Chondrocyte (in vitro differentiated cells): ENCODE measurements at places on chromosomes 3 and 15.
A peak's percentile ranks its signal among the peaks of the same experiment; 100 is the strongest.

- DNase-seq = no peak
These were observed 45.7 kb downstream of the MORC1 start for GRCh38 chr3:109072194-109072593.

GRCh38 chr15:68466876-68467275, 34.9 kb upstream of the ITGA11 start:
- DNase-seq = no peak

DNA sequence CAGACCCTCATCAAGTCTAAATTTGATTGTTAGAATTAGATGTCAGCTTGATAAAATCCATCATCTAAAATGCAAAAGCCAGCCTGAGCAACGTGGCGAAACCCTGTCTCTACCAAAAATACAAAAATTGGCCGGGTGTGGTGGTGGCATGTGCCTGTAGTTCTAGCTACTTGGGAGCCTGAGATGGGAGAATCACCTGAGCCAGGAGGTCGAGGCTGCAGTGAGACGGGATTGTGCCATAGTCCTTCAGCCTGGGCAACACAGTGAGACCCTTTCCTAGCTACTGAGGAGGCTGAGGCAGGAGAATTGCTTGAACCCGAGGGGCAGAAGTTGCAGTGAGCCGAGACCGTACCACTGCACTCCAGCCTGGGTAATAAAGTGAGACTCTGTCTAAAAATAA, 69.5 kb downstream of the MYO1E start:
- no peak for DNase-seq

GRCh38 chr3:175885231-175885766, 1026.2 kb downstream of the NAALADL2 start:
- DNase-seq = no peak

GRCh38 chr3:98786364-98787006, 23.3 kb downstream of the ST3GAL6 start:
- no peak for DNase-seq

DNA sequence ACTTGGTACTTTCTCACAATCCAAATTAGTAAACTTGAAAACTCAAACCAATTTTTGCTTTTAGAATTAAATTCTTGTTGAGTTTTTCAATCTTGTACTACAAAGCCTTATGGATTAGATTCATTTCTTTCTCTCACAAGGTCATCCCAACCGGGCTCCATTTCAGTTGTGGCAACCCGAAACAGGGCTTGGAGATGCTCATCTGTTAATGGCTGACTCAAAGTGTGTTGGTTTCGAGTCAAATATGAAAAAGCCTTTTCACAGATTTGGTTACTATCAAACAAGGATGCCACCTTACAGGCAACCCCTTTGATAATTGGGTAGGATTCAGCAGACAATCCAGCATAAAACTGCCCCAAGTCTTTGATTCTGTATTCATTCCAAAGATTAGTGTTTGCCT, 1.8 kb downstream of the EPM2AIP1 start:
- no peak for DNase-seq

DNA sequence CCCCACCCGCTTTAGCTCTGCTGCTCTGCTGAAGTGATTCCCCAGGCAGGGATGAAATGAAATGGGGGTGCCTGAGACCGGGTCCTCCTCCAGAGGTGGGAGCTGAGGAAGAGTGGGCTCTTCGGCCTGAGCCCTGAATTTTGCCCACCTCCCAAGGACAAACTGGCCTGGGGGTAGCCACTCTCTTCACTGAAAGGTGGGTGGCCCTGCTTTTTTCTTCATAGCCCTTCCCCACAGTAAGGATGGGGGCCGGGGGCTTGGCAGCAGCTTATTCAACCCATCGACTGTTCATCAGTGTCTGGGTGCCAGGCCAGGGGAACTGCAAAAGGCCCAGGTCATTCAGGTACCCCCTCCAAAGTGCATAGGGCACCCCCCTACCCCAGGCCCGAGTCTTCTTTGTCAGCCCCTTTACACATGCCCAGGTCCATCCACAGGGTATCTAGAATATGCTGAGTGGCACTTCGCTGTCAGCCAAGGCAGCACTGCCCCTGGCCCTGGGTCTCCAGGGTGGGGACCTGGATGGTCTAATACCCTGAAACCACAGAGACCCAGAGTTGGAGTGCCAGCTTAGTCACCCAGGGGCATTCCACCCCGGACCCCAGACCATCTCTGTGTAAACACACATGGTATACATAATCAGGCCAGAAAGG, 7.9 kb downstream of the SCN5A start:
- peak; percentile 43 for DNase-seq

GRCh38 chr15:49990835-49991545, 128.0 kb downstream of the ATP8B4 start:
- no peak for DNase-seq

DNA sequence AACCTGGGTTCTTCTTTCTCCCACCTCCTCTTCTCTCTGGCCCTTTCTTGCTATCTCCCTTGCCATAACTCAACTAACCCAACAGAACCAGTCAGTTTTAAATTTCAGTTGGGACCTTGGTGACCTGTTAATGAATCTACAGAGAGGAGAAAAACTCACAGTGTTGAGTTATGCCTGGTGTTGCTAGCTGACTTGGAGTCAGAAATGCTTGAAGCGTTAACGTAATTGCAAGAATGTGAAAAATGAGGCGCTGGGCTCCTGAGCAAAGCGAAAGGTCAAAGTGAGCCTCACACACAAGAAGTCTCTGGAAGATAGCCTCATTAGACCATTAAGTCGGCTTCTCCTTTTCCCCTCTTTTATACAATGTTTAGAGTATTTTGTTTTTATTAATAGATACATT, 18.4 kb downstream of the MEIS2 start:
- DNase-seq = no peak

- no peak for DNase-seq
These were observed 25.8 kb downstream of the SCG3 start for GRCh38 chr15:51706926-51707608.

GRCh38 chr3:31423482-31423881, 109.2 kb upstream of the STT3B start:
- no peak for DNase-seq

GRCh38 chr3:139652561-139652960, 25.2 kb downstream of the NMNAT3 start:
- no peak for DNase-seq

DNA sequence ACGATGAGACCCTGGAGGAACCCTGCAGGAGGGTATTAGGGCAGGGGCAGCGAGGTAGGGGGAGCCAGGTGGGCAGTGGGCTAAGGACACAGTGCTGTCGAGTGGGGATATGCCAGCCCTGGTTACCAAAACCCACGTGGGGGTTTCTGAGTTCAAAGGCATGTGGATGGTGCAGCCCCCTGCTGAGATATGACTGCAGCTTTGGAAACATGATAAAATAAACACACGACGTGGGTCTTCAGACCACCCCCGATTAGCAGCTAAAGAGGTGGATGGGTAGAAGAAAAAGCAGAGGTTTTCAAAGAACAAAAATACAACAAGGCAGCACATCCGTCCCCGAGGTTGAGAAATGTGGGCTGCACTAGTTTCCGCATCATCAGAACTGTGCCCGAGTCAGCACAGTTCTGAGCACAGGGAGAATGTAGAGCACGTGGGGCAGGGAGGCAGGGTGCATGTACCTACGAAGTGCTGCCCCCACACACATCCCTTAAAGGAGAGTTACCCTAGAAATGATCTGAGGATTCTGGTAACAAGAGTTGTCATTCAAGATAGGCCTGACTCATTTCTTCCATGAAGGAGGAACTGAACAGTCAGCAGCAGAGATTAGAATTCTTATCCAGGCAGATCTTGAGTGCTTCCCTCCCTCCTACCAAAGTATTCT, 121.3 kb downstream of the RPLP1 start:
- DNase-seq = no peak

DNA sequence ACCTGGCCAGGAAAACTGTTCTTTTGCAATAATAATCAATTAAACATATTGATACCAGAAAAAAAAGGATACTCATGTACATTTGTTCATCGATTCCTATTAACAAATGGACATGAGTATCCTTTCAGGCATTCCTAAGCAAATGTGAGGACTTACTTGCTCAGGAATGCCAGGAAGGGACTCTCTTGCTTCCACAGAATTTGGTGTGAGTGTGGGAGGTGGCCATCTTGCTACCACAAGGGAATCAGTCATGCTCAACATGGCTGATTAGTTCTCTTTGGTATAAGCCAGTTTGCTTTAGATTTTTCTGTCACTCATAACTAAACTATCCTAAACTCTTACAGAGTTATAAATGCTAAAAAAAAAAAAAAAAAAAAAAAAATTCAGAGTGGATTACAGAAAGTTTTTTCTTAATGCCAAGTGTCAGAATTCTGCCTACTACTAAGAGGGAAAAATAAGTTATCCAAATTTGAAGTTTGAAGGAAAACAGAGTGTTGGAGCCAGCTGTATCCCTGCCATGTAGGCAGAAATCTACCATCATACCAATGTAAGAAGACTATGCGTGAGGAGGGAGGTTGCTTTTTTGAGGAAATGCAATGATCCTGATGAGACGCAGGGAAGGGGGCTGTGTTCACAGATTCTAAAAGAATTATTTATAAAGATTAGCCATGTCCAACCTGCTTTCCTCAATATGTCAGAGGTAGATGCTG, 98.7 kb downstream of the PLD1 start:
- no peak for DNase-seq

DNA sequence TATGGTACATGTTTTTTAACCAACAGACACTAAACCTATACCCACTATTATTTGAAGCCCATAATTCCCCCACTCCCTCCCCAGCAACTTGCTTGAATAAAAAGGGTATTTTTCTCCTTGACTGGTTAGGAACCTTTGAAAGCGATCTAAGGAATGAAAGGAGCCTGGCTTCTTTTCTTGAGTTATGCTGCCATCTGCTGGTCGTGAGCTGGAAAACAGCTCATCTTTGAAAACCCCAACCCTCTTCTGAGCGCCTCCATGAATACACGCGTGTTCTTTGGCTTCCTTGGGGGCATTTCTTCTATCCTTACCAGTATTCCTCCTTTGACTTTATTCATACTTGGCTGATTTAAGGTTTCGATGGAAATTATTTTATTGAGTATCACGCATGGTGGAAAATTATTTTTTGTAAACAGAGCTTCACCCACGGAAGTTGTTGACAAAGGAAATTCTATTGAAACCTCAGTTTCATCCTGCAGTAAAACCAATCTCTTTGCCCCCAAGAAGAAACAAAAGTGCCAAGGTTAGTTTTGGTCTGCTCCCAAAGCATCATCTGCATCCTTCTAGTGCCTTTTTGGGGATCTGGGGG, 171.6 kb downstream of the SV2B start:
- no peak for DNase-seq

GRCh38 chr3:151196434-151196833, 6.6 kb downstream of the GPR171 start:
- no peak for DNase-seq

- DNase-seq = no peak
These were observed 221.9 kb upstream of the LYSMD4 start for GRCh38 chr15:99955181-99955525.

- no peak for DNase-seq
These were observed 19.8 kb upstream of the SMAD6 start for GRCh38 chr15:66682246-66682645.

DNA sequence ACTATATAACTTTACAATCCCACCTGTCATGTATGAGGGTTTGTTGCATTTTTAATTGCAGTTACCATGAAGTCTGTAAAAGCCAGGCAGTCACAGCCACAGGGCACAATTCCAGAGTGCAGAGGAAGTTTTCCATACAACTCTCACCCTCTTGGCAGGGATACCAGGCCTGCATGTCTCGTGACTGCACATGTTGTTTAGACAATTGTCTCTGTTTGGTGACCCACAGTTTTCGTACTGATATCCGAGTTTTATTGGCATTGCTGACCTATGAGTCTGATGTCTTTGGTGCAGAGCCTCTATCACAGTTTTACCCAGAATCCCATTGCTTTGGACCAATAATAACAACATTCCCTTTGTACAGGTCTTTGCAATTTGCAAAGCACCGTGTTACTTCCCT, 24.9 kb upstream of the MYZAP start:
- DNase-seq = no peak
